CD4-positive, alpha-beta memory T cell (primary cell): ENCODE measurements at places on chromosomes 12 and 14.

DNA sequence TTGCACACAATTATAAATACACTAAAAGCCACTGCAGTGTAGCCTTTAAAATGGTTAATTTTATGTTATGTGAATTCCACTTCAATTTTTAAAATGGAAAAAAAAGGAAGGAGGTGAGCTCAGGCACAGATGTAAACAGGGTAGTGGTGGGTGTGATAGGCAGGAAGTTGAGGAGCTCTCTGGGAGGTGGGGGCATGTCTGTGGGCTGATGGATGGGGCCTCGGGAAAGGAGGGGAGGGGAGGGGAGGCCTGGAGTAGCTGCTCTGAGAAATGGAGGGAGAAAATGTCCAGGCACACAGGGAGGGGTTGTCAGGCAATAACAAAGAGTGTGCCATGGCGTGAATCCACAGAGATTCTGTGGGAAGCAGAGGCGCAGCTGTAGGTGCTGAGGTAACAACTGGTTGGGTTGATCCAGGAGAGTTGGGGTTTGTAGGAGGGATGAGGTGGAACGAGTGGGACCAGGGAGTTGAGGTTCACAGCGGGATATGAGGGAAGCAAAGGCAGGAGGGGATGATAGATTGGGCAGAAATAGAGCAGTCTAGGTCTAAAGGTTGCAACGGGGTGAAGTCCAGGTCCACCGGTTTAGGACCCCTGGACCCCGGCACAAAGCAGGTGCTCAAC lies 57.2 kb downstream of the LTBP2 start:
- DNase-seq: no peak

GRCh38 chr12:60684988-60685655 lies 1089.3 kb downstream of the SLC16A7 start:
- DNase-seq: no peak

DNA sequence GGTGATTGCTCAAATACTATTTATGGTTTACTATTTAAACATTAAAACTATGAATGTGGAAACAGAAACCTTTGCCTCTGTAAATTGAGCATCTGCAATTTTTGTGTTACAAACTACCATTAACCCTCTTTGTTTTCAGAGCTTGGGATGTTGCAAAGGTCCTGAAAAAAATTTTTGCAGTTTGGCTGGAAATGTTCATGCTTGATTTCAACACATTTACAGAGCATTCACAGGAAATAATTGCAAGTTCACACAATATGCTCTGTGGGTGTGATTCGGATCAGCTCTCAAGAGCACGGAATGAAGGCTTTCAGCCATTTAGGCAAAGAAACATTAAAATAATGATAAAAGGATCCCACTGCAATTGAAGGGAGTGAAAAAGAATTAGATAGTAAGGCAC lies 232.9 kb downstream of the ATP23 start:
- DNase-seq: no peak

DNA sequence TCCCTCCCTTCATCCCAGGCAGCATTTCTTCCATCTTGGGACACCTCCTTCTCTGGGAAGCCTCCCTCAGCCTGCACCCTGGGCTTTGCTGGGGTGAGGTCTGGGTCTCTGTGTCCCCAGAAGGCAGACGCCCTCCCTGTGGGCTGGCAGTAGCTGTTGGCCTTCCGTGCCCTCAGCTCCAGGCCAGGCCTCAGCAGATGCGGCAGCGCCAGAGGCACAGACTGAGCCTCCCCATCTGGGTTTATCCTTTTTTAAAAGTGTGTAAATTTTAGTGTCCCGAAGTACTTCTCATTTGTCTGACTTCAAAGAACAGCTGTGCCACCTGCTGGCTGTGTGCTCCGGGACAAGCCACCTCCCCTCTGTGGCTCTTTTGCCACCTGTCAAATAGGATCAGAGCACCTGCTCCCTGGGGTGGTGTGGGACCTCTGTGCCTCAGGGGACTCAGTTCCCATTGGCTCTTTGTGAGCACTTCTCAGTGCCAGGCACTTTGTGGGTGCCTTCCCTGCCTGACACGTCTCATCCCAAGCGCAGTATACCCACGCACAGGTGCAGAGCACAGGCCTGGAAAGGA lies 11.1 kb downstream of the EXOC3L4 start:
- no peak for DNase-seq

DNA sequence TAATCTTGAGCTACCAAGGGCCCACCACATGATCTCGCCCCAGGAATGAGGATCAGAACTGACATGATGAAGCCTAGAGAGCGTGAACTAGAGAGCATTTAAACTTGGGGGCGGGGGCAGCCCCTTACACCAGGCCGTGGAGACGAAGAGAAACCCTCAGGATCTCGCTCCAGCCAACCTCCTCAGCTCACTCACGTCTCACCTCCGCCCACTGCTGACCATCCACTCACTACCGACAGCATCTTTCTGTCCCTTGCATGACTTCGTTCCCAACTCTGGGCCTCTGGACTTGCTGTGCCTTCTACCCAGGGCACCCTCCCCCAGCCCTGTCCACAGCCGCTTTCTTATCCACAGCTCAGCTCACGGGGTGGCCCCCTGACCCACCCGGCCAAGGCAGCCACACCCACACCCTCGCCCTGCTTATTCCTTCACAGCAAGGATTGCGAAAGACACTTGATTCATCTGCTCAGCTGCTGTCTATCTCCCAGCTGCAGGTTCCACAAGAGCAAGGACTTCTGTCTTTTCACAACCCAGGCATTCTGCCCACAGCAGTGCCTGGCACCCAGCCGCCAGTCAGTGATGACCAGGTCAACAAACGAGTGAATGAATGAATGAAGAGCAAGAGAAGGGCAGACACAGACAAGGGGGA lies 6.4 kb downstream of the STX2 start:
- DNase-seq: no peak

GRCh38 chr14:106843951-106844483 lies 1317.6 kb downstream of the TMEM121 start:
- DNase-seq: peak; percentile 33

GRCh38 chr14:95388699-95389098 lies 69.0 kb upstream of the CLMN start:
- DNase-seq: no peak

GRCh38 chr12:105429511-105429910 lies 99.0 kb downstream of the C12orf75 start:
- no peak for DNase-seq

GRCh38 chr14:73014105-73014504 lies 12.8 kb downstream of the ZFYVE1 start:
- DNase-seq: no peak

- DNase-seq: no peak
These were observed 36.5 kb downstream of the TDP1 start for GRCh38 chr14:89992273-89992672.

GRCh38 chr12:91506452-91506851 lies 323.8 kb upstream of the DCN start:
- DNase-seq: no peak

GRCh38 chr14:94120667-94121340 lies 8.6 kb downstream of the IFI27L2 start:
- DNase-seq: no peak

GRCh38 chr12:132282950-132283771 lies 46.2 kb downstream of the GALNT9 start:
- peak; percentile 45 for DNase-seq

DNA sequence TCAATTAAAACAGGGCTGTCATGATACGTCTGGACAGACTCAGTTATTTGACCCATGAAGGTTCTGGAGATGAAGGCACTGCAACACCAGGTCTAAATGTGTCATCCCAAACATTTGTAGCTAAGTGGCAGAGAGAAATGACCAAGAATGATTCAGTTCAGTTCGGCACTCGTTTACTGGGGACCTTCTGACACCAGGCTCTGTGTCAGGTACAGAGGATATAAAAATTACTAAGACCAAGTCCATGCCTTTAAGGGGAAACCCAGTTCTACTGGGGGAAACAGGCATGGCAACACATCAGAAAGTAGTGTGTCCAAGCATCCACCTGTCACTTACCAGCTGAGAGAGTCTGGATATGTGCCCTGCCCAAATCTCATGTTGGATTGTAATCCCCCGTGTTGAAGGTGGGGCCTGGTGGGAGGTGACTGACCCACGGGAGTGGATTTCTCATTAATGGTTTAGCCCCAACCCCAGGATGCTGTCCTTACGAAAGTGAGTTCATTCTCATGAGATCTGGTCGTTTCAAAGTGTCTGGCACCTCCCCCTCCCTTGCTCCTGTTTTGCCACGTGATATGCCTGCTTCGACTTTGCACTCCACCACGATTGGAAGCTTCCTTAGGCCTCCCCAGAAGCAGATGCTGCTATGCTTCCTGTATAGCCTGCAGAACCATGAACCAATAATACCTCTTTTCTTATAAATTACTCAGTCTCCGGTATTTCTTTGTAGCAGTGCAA lies 41.9 kb upstream of the BCL2L14 start:
- no peak for DNase-seq

GRCh38 chr14:95885866-95886265 lies 9.2 kb downstream of the TUNAR start:
- no peak for DNase-seq

DNA sequence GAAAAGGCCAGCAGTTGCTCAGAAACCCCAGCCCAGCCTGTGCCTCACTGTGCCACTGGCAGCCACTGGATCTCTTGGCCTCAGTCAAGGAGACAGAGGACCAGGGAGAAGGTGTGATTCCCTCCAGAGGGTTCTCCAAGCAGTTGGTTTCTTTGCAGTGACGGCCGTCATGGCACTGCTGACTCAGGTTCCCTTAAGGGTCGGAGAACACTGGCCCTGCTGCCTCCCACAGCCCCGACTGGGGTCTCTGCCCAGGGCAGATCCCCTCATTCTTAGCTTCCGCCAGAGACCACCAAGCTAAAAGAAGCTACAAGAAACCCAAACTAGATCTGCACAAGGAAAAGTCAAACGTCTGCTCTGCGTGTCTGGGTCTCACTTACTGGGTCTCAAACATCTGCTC lies 16.4 kb downstream of the TSPAN11 start:
- no peak for DNase-seq

DNA sequence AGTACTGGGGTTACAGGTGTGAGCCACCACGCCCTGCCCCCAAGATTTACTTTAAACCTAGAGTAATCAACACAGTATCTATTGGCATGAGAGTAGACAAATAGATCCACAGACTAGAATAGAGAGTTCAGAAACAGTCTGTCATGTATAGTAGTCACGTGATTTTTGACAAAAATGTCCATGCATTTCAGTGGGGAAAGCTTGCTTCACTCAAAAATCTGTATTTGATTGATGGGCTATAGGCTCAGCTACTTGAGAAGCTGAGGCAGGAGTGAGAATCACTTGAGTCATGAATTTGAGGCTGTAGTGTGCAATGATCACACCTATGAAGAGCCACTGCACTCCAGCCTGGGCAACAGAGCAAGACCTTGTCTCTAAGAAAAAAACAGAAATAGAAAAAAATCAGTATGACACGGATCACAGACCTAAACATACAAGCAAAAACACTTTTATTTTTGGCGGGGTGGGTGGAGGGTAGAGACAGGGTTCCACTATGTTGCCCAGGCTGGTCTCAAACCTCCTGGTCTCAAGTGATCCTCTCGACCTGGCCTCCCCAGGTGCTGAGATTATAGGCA lies 7.6 kb upstream of the ORAI1 start:
- no peak for DNase-seq

- no peak for DNase-seq
These were observed 10.7 kb upstream of the UNC119B start for GRCh38 chr12:120699553-120699952.

DNA sequence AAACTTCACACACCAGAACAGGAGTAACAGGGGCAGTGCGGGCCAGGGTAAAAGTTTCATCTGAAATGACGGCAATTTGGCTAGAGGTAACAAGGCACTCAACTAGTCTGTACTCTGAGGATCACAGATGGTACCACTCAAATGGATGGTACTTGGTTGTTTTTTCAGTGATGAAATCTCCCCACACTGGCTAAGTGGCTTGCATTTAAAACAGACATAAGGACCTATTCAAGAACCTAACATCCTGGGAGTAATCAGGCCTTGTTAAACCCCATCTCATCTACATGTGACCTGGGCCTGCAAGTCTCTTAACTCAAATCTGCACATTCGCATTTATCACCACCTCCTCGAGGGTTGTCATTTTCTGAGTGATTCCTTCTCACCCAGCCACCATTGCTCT lies 90.8 kb downstream of the PRKAB1 start:
- no peak for DNase-seq

GRCh38 chr14:95901054-95901453 lies 24.4 kb downstream of the TUNAR start:
- no peak for DNase-seq

GRCh38 chr12:72738811-72739210 lies 466.6 kb downstream of the TRHDE start:
- DNase-seq: no peak

- DNase-seq: no peak
These were observed 3.7 kb upstream of the CAMKK2 start for GRCh38 chr12:121300083-121300819.

GRCh38 chr12:100877776-100878175 lies 83.2 kb downstream of the ANO4 start:
- DNase-seq: no peak

- no peak for DNase-seq
These were observed 64.6 kb downstream of the BICD1 start for GRCh38 chr12:32171211-32171610.

GRCh38 chr12:95637471-95638155 lies 86.3 kb upstream of the USP44 start:
- no peak for DNase-seq

GRCh38 chr14:58878439-58879139 lies 240.8 kb downstream of the DACT1 start:
- no peak for DNase-seq

DNA sequence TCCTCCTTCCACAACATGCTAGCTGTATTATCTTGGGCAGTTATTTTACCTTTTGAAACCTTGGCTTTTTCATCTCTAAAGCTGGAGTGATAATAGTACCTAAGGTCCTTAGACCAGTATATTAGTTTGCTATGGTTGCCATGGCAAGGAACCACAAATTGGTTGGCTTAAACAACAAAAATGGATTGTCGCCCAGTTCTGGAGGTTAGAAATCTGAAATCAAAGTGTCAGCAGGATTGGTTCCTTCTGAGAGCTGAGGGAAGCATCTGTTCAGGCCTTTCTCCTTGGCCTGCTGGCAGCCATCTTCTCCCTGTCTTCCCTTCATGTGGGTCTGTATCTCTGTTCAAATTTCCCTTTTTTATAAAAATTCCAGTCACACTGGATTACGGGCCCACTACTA lies 55.5 kb upstream of the SLC35F4 start:
- no peak for DNase-seq

GRCh38 chr14:33525626-33526025 lies 425.2 kb downstream of the EGLN3 start:
- no peak for DNase-seq

DNA sequence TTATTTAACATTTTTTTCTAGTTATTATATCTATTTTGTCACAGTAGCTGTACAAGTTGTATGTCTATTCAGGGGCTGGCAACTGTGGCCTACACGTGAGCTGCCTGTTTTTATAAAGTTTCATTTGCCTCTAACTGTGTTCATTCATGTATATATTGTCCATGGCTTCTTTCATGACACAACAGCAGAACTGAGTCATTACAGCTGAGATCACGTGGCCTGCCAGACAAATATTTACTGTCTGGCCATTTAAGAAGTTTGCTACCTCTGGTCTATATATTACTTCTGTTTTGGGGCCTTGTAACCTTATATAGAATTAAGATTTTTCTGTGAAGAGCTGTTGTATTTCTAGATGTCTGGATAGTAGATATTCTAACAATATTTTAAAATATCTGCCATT lies 37.9 kb downstream of the KIAA0586 start:
- no peak for DNase-seq

- peak; percentile 41 for DNase-seq
These were observed 3.7 kb downstream of the GPR132 start for GRCh38 chr14:105061428-105062047.

- no peak for DNase-seq
These were observed 6.0 kb downstream of the CHPT1 start for GRCh38 chr12:101703487-101703886.

GRCh38 chr14:22433069-22433468 lies 156.0 kb downstream of the DAD1 start:
- no peak for DNase-seq
